ENCODE measurements at places on chromosomes 6 and 20.

DNA sequence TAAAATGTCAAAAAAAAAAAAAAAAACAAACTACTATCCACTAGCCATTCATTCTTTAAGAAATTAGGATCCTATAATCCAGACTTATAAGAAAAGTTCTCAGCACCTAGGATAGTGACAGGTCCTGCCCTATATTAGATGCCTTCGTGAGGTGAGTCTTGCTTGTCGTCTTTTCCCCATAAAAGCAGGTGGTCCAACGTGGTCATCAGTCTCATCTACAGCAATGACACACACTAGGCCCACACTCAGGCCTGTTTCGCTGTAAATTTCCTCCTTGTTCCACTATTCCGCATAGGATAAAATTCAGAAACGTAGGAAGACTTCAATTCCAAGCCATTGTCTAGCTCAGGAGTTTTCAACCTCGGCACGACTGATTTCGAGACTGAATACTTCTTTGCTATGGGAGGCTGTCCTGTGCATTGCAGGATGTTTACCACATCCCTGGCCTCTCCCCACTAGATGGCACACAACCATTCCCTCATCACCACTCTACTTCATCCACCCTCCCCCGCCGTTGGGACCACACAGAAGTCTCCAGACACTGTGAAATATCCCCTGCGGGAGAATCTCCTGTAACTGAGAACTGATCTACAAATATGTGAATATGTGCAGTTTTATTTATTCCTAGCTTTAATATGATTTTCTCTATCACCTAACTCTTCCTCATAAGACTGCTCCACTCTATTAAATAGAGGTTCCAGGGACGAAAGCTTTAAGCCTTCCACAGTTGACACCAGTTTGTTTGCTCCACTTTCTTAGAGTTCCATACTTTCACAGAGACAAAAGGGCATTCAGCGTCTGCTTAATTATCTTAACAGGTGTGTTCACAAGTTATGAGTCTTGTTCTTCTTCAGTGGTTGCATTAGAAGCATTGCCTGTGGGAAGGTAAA lies 346.3 kb downstream of the BMP2 start:
- peak; percentile 73 for DNase-seq

- no peak for DNase-seq
These were observed 20.2 kb downstream of the DDO start for GRCh38 chr6:110395221-110395620.

- no peak for DNase-seq
These were observed 77.3 kb downstream of the DNAAF9 start for GRCh38 chr20:3330046-3330741.

GRCh38 chr6:154382740-154383139 lies 26.1 kb upstream of the IPCEF1 start:
- DNase-seq, result peak; percentile 23

DNA sequence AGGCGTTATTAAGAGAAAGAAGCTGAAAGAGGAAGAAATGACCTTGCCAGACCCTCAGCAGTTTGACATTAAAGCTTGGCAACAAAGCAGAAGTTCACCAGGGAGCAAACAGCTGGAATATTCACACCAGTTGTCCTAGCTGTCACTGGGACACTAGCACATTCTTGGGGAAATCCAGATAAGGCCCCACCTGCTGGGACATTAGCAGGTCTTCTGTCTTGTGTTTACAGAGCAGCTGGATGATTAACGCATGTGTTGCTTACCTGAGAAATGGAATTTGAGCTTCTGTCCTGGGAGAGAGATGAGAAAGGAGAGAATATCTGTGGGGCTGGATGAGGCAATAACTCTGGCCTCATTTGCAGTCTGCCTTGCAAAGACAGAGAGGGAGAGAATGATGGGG lies 137.6 kb upstream of the RIN2 start:
- peak; percentile 66 for DNase-seq

DNA sequence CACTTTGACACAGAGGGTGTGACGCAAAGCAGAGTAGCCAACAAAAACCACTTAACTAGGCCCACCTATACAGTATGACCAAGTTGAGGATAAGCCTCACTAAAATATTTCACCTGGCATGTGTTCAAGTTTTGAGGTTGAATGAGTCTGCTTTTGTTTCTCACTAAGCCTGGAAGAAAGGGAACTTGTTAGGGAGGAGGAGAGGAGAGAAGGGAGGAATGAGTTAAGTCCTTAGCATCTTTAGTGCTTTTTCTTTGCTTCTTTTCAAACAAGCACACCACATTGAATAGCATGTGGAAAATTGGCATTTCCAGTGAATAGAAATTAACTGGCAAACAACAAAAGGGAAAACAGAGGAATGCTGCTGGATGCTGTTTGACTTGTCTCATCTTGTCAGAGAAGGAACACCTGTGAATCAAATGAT lies 461.9 kb downstream of the GJA1 start:
- no peak for DNase-seq

GRCh38 chr6:41717392-41717736 lies 18.0 kb downstream of the TFEB start:
- no peak for DNase-seq

DNA sequence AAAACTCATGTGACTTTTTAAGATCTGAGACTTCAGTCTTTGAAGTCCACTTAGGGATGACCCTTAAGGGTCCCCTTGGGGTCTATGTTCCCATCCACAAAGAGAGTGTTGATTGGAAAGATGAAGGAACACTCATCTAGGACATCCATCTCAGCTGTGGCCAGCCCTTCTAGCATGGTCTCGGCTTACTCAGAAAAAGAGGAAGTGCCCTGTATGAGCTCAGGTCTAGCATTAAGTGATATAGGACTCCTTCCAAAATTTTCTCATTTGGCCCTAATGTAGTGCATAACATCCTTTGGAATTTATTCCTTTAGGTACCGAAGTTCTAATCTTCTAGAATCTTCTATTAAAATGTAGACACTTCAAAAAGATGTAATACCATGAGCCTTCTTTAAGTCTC lies 77.4 kb downstream of the NDUFAF5 start:
- no peak for DNase-seq

DNA sequence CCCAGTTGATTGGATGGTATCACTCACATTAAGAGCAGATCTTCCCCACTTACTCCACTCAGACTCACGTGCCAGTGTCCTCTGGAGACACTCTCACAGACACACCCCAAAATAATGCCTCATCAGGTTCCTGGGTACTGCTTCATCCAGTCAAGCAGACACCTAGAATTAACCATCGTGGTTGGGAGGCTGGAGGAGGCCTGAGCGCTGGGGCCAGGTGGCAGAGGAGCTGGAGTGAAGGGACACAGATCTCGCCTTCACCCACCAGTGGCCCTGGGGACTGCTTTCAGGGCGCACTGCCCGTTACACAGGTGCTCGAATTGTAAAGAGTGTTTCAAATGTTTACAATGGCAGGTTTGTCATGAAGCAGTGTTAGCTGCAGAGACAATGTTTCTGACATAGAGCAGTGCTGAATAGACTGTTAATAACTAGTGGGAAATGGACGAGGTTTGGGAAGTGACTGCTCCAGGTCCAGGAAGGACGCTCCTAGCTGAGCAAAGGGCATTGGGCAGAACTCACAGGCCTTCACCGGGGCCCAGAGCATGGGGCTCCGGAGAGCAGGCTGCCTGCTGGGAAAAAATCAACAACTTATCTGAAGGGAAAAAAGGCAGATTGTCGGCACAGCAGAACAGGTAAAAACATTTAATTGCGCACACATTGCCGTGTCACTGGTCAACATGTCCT lies 38.4 kb downstream of the TMEM242 start:
- DNase-seq, result no peak

DNA sequence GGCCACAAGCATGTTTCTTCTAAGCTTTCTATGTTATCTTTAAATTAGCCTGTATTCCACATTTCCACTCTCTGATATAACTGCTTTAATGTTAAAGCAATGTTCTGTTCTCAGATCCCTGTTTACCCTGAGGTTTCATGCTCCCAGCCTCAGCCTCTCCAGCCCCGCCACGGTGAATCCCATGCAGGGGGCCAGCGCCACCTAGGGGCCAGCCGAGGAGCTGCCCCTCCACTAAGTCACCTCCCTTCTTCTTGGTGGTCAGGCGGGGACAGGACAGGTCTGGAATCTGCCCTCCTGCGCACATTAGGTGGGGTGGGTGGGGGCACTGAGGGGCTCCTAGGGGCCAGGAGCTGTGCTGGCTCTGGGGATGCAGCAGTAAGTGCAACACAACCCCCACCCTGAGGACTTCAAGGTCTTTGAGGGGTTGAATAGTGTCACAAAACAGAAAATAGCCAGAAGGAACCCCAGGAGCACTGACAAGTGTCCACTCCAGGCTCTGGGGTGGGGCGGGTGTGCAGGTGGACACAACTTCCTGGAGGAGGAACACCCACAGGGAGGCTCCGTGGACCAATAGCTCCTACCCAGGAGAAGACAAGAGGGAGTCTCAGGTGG lies 61.6 kb downstream of the RAB44 start:
- peak; percentile 92 for DNase-seq

Measured in hepatocyte (in vitro differentiated cells).